Stromal cell of bone marrow (primary cell): ENCODE measurements at places on chromosomes 7 and 10.

DNA sequence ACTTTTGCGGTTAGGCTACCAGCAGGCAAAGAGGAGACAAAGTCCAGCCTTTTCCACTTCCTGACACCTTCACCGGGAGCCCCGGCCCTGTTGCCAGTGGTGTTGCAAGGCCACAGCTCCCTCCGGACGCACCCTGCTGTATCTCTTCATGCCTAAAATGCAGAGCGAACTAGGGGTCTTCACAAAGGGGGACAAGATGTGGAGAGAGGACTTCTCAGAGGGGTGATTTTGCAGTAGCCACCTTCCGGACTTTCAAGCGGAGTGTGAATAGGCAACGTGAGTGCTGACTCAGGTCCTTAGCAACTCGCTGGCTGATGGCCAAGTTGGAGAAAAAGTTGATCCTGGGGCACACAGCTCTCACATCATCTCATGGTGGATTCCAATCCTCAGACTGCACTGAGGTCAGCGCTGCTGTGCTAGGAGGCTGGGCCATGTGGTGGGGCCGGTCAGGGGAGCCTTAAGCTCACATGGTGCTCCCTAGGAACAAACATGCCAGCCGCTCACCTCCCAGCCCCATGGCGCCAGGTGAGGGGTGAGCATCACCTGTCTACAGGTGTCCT lies 166.3 kb downstream of the LCOR start:
- DNase-seq: no peak

DNA sequence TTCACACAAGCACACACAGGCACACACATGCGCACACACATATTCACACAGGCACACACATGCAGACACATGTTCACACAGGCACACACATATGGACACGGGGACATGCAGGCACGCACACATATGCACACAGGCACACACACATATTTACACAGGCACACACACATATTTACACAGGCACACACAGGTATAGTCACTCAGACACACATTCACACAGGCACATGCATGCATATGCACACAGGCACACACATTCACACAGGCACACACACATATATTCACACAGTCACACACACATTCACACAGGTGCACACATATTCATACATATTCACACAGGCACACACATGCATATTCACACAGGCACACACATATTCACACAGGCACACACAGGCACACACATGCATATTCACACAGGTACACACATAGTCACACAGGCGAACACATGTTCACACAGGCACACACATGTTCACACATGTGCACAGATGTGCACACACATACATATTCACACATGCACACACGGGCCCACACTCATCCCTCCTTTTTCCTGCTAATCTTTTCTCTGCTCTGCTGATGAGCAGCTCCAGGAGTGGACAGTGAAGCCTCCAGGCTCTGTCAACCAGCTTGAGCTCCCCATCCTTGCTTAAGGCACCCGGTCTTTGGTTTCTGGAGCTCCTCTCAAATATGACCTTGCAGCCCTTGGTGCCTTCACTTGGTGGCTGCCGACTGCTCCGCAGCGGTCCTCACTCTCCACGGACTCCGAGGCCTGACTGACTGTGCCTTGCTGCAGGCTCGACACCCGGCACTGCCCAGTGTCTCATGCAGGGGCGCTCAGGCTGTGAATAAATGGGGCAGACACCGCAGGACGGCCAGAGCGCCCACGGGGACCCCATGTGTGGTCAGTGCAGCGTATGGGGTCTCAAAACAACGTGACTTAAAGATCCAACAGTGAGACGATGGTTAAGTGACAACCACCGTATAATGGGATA lies 581.2 kb upstream of the MGMT start:
- no peak for DNase-seq

GRCh38 chr10:99548041-99548530 lies 15.3 kb downstream of the NKX2-3 start:
- DNase-seq: no peak

DNA sequence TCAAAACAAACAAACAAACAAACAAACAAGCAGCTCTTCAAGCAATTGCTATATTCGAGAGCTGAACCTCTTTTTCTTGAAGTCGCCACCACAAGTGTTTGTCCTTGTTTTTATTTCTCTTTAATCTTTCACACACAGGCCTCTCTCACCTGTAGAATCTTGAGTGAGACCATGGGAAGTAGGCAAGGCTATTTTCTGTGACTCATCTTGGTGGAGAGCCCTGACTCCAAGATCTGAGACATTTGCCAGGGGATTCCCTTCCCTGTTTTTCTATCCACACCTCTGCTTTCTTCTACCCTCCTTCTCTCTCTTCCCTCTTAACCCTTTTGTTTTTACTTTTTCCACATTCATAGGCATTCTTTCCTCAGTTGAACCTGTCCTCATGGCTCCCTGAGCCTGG lies 8.0 kb upstream of the TAS2R60 start:
- DNase-seq: no peak

- DNase-seq: no peak
Observed at GRCh38 chr10:20877986-20878983, 18.8 kb downstream of the NEBL start.

- DNase-seq: no peak
Observed at GRCh38 chr10:104664205-104664604, 23.1 kb downstream of the SORCS3 start.

GRCh38 chr10:24114556-24114955 lies 94.4 kb upstream of the KIAA1217 start:
- DNase-seq: no peak

- DNase-seq: no peak
Observed at GRCh38 chr7:113715981-113716856, 202.6 kb downstream of the PPP1R3A start.

DNA sequence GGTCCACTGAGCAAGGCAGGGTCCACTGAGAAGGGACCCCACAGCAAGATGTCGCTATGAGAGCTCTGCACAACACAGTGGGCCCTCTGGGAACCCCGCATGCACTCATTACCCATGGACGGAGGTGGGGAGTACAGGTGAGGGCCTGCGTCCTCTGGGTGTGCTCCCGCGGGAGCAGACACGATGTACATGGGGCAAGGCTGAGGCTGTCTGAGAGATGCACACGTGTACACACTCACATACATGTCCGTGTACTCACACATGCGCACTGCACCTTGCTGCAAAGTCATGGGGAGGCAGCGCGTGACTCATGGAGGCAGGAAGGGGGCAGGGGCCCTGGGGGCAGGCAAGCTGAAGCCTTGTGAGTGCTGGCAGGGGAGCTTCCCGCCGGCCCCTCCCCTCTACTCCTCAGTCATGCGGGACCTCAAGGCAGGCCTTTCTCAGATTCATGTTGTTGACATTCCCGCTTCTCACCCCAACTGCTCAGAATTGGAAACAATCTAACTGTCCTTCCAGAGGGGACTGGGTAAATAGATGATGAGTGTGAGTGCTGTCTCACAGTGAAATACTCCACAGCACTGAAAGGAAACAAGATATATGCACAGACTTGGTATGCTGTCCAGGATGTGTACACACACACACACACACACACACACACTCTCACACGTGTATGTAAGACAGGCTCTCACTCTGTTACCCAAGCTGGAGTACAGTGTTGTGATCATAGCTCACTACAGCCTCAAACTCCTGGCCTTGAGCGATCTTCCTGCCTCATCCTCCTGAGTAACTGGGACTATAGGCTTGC lies 40.0 kb downstream of the GOLGA7B start:
- DNase-seq: peak; percentile 39

DNA sequence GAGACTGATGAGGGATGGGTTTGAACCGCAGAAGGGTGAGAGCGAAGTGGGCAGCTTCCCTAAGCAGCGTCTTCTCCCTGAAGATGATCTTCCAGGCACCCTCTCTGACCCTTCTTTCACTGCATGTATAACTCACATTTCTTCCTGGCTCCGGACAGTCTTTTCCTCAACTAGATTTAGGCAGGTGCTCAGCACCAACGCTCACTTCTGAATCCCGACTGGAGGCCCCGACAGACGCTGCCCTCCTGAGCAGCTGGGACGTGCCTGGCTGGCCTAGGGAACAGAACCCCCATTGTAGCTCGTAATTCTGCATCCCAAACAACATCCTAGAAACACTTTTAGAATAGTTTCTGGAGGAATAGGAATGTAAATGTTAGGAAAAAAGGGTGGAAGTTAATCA lies 206.6 kb downstream of the DIP2C start:
- DNase-seq: no peak

DNA sequence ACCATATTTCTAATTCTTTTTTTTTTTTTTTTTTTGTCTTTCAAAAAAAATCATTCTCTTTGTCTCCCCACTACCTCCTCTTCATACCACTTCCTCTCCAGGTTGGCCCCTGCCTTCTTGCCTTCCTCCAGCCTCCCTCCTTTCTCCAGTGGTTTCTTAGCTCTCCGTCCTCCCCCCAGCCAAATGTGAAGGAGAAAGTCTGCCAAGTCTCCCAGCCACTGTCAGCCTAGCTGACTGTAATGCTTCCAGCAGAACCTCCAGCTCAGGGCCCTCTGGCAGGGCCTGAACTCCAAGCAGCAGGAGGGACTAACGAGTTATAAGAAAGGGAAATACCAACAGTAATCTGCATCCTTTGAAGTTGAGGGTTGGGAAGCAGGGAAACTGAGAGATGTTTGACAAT lies 35.5 kb upstream of the BICC1 start:
- peak; percentile 57 for DNase-seq

DNA sequence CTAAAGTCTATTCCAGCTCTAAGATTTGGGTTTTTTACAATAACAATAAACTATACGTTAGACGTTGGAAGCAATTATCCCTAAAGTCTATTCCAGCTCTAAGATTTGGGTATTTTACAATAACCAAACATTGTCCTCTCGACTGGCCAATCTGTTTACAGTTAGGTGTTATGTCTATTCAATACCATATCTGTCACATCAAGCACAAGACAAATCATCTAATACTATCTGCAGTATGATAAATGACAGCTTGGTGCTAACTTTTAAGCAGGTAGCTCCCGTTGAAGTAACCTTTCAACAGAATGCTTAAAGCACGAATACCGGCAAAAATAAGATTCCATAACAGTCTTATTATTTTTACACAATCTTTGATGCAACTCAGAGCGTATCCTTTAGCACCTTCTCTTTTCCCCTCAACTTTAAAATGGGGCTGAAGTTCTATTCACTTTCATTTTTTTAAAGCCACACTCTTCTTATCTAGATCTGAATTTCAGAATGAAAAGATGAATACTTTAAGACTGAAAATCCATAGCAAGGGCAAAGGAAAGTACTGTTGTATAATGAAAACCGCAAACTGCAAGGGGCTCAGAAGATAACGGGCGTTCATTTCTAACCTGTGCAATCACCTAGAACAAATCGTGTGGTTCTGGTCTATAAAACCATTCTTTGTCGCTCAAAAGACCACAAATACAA lies 925 bp downstream of the H2AZ2 start:
- no peak for DNase-seq

- no peak for DNase-seq
Observed at GRCh38 chr10:46292573-46293023, 5.8 kb downstream of the ANTXRL start.

DNA sequence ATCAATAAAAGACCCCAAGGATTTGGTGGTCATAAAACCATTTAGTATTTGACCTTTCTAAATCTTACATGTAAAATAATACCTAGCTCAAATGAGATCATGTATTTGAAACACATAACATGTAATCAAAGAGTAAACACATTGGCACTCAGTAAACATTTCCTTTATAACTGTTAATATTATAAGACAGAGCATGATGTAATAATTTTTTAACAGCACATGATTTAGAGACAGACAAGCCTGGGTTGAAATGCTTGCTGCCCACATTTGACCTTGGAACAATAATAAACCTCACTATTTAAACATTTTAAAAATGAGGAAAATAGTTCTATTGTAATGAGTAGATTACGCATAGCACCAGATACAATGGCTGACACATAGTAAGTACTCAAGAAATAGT lies 105.2 kb upstream of the GPR141 start:
- DNase-seq: no peak

DNA sequence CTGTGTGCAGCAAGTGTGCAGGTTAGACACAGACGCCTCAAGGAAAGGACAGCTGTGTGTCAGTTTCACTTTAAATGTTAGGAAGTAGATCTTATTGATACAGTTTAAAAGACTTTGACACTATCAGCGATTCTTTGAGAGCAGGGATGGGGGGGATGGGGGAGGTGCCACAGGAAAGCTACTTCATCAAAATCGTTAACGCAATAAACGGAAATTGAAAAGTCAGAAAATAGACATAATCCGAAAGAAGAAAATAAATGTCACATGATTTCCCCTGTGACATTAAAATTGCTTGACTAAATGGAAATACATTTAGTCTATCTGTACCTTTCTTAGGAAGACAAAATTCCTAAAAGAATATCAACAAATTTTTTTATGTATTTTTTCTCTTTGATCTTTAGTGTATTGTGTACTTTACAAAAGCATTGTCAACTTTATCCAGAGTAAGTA lies 476 bp upstream of the ZNF33B start:
- peak; percentile 1 for DNase-seq

DNA sequence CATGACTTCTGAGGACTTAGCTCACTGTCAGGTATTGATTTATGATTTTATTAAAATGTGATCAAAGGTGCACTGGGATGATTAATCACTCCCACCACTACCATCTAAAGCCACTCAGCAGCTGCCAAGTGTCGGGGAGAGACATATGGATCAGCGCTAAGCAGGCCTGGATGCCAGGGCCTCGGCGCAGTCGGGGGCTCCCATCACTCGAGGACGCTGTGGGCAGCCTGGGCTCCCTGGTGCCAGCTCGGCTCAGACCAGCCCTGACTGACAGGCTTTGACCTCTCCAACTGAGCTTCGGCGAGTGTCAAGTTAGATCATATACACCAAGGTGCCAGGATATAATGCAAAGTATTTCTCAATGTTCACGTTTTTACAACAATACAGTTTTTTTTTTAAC lies 267.7 kb downstream of the ACTR3B start:
- no peak for DNase-seq

GRCh38 chr10:126294451-126294850 lies 93.8 kb downstream of the ADAM12 start:
- peak; percentile 2 for DNase-seq

GRCh38 chr7:153090764-153091163 lies 331.2 kb downstream of the ACTR3B start:
- DNase-seq: no peak

DNA sequence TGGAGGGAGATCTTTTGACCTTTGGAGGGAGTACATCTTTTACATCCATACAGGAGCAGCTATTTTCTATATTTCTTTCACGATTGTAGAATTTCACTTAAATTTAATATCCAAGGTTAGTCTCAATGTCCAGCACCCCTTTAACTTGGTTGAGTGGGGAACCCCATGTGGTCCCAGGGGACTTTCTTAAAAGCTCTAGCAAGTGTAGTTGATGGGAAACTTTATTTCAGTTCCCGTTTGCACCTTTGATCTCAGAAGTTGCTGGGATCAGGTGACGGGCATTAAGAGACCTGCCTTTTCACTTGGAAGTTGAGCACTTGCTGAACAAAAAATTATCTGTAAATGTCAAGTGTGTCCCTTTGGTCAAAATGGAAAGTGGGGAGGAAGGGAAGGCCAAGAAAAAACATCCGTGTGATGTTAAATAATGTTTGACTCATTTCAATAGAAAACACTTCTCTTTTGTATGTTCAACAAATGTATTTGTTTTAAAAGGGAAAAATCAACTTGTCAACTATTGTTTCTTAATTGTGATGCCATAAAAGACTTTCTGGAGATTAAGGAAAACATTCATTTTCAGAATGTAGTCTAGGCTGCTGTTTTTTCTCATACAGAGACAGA lies 370.1 kb upstream of the GALNT17 start:
- DNase-seq: no peak
